Prostate gland (tissue), 2 donors: ENCODE measurements at places on chromosomes 5 and 9. TPM values are rescaled to one million over a fixed set of nuclear protein-coding genes. Genes with fewer than 3 reads are reported as not detected.

DNA sequence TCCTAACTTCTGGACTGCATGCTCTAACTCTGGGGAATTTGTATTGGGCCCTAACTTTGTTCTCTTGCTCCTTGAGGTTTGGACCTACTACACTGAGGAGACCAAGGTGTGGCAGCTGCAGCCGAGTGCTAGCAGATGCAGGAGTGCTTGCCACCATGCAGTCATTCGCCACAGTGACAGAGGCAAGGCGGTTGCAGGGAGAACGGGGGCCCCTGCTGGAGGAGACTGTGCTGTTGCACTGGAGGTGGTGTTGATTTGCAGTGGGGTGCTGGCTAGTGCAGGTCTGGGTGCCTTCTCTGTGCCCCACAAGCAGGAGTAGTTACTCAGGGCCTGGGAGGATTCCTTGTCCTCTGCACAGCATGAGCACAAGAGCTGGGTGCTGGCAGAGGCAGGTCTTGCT, 22.4 kb upstream of the DIRAS2 start:
- H3K4me3 ChIP-seq, result no peak overlapping the region
- no peaks in the 10 kb centered on the region for H3K27me3 ChIP-seq
- no peak for DNase-seq
- H3K27ac ChIP-seq, result no peak overlapping the region

DNA sequence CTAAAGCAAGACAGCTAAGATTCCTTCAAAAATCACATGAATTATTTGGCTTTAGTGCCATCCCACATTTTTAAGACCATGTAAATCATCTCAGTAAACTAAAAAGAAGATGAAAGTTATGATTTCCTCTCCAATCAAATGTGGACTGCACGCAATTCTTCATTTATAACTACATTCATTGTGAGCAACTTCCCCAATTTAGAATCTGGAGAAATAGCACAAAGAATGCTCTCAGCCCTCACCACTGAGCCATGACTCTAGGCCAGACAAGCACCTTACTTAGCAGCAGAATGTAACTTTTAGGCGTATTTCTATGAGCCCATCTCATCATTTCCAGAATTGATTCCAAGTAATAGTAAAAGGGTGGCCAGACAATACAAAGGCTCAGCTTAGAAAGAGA, 616.6 kb downstream of the TLE1 start:
- H3K36me3 ChIP-seq, result no peaks in the 10 kb centered on the region
- H3K4me1 ChIP-seq, result no peaks in the 10 kb centered on the region
- no peak overlapping the region for H3K4me3 ChIP-seq
- no peaks in the 10 kb centered on the region for H3K27me3 ChIP-seq

- no peaks in the 10 kb centered on the region for H3K4me1 ChIP-seq
- H3K27ac ChIP-seq, result no peak overlapping the region
- no peaks in the 10 kb centered on the region for H3K27me3 ChIP-seq
Observed at GRCh38 chr9:137988701-137989100, 111.1 kb downstream of the CACNA1B start.

- DNase-seq, result no peak
- no peak overlapping the region for H3K4me3 ChIP-seq
- H3K36me3 ChIP-seq, result no peaks in the 10 kb centered on the region
- H3K27ac ChIP-seq, result no peak overlapping the region
- H3K27me3 ChIP-seq, result no peaks in the 10 kb centered on the region
- peaks cover 11% of the 10 kb centered on the region for H3K4me1 ChIP-seq
Observed at GRCh38 chr9:133505901-133506652, 18.7 kb downstream of the MYMK start.

Gene OTP
- total RNA-seq, result not detected

Gene NPR3
- 4.3 TPM for total RNA-seq

Gene CKMT2
- 25.4 TPM for total RNA-seq
